ENCODE measurements at places on chromosomes 7 and 10.

- DNase-seq: no peak
These were observed 19.1 kb upstream of the MTERF1 start for GRCh38 chr7:91899563-91899962.

DNA sequence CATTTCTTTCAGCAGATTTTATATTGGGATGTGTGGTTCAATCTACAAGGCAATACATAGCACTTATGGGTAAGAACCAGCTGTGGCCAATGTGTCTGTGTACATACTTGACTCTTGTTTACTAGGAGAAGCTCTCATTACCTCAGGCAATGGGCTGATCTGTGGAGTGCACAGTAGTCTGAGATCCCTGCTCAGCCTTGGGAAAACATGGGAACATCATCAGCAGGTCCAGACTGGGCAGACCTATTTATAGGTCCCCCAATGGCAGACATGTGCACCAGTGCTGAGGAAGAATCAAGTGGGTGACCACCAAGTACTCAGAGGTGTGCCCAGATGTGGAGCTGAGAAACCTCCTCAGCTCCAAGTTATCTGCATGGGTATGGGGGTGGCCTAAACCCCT is 349.7 kb downstream of the KIF20B start:
- DNase-seq: no peak

GRCh38 chr7:17474724-17475344 is 176.4 kb downstream of the AHR start:
- DNase-seq: no peak

DNA sequence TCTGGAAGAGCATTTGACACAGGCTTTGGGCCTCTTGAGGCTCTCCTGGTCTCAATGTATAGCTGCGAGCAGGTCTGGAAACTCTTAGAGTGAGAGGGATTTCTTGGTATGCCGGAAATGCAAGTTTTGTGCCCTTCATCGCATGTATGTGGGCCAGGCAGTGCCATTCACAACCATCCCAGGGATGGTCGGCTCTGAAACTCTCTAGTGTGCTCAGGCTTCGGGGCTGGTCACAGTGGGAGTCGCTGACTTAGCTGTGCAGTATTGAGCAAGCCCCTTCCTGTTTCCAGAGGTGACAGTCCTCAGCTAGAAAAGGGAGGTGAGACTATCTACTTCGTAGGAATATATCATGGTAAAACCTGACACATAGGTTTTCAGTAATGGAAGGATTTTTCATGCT is 2.0 kb upstream of the AOAH start:
- DNase-seq: no peak

GRCh38 chr10:6973899-6974298 is 393.8 kb upstream of the PRKCQ start:
- peak; percentile 41 for DNase-seq

Data from T-cell (primary cell).